ENCODE measurements at places on chromosomes 3 and 15. TPM values are rescaled to one million over a fixed set of nuclear protein-coding genes. Genes with fewer than 3 reads are reported as not detected.

- DNase-seq = peak; percentile 10
Measured at GRCh38 chr3:193593668-193594030, 641 bp downstream of the OPA1 start.

GRCh38 chr15:56524915-56525314 lies 60.0 kb upstream of the MNS1 start:
- no peak for DNase-seq

DNA sequence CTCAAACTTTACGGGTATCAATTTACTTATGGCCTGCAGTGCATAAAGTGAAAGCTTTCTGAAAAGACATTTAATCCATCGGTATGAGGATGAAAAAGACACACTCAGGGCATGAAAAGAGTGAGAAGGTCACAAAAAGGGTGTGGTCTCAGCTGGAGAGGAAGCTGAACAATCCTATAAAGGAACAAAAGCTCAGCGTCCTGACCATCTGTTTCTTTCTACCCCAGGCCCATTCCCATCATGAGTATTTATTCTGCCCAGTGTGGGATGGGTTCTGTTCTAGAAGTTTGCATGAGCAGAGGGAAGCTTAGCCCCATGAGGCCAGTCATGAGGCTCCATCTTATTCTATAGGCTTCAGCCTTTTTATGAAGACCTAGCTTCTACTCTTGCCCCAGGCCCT lies 144.6 kb downstream of the LPP start:
- DNase-seq = no peak

DNA sequence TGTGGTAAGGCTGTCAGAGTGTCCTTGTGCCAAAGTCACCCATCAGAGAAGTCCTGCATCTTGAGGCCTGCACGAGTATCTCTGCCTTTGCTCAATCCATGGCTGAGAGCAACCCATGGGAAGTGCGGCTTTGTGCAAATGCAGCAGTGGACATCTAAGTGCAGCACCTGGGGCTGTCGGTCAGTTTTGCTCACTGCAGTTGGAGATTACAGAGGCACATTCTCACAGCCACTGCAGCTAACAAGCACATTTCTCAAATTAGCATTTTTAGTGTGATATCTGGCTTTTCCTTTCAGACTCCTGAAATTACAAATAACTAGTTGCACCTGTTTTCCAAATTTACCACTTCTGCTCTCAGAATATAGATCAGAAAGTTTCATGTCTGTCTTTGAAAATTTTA lies 81.5 kb upstream of the DAZL start:
- no peak for DNase-seq

DNA sequence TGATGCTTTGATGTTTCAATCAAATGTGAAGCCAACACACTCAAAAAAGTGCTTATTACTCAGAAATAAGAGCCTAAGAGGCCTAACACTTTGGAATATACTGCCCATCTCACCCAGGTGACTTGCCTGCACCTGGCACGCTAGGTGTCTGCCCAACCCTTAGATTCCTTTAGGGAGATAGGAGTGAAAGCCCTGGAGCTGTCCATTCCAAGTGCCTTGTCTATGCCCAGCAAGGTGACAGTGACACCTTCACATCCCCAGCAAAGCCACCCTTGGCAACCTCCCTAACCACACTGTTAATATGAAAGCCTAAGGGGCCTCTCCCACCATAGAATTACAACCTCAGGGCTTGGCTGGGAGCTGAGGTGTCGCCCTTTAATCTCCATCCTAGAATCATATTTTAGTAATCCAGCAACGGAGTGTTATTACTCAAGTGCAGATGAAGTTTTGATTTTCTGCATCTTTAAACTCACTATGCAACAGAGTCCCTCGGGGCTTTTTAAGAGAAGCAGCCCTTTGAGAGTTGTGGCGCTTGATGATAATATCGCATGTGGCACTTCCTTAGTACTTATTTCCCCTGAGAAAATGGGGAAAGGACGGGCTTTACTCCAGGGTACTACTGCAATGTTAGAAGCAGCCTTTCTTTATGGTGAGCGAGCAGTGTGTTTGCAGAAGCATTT lies 24.8 kb downstream of the ATP10A start:
- DNase-seq = no peak

GRCh38 chr15:90880381-90881145 lies 3.7 kb upstream of the FES start:
- DNase-seq = no peak

- no peak for DNase-seq
Measured at GRCh38 chr3:152586974-152587373, 248.0 kb upstream of the P2RY1 start.

GRCh38 chr15:38651328-38652038 lies 86.9 kb upstream of the RASGRP1 start:
- no peak for DNase-seq

- peak; percentile 55 for DNase-seq
Measured at GRCh38 chr3:45688194-45688881, 858 bp upstream of the SACM1L start.

DNA sequence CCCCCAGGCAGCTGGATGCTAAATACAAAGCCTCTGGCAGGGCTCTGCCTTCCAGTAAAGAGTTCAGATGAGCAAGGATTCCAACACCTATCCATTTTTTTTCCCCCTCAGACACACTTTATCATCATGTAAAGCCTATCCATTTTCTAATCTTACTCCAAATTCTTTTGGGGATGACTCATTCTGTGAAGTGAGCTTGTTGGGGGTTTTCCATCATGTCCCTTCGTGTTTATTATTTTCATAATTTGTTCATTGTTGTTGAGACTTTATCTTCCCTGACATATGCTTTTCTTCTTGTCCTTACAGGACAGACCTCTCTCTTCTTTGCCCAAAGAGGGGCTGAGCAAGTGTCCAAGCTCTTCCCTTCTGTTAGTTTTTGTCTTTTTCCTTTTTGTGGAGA lies 34.7 kb upstream of the SH3BP5 start:
- no peak for DNase-seq

DNA sequence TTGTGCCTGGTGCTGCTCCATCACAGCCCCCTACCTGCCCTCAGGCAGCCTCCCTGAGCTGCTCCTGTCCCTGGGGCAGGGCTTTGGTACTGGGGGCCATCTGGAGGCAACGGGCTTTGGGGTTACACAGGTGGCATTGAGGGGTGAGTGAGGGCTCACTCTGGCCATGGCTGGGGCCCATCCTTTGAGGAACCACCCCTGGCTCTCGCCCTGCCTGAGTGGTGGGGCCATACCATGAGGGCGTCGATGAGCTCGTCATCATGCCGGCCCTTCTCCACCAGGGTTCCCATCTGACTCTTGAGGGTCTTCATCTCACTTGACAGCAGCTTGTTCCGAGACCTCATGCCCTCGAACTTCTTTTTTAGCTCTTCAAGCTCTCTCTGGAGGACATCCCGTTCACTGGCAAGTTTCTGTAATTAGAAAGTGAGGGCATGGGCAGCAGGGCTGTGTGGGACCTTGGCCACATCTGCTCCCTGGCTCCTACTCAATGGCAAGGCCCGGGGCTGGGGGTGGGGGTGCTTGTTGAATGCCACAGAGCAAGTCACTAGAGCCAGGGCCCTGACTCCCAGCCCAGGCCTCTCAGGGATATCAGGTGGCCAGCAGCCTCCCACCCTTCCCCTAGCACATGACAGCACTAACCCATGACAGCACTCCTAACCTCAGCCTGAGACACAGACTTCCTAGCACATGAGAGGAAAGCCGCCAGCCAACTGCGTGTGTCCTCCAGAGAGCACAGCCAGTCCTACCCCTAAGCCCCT lies 33.5 kb downstream of the CCDC13 start:
- DNase-seq = no peak

GRCh38 chr3:95002438-95003046 lies 939.7 kb downstream of the NSUN3 start:
- no peak for DNase-seq

- DNase-seq = no peak
Measured at GRCh38 chr3:142990721-142991120, 10.6 kb upstream of the U2SURP start.

The PLCB2 gene
- total RNA-seq = 4.4 TPM

The UROC1 gene
- 0.27 TPM for total RNA-seq

The HYKK gene
- 1.00 TPM for total RNA-seq

The PRRT3 gene
- 5.5 TPM for total RNA-seq

The CIB2 gene
- 18.0 TPM for total RNA-seq

The TMCC1 gene
- 68.0 TPM for total RNA-seq

The KBTBD12 gene
- total RNA-seq = 1.5 TPM

The TFG gene
- 69.4 TPM for total RNA-seq

The PIERCE2 gene
- total RNA-seq = 2.5 TPM

The GLDN gene
- 1.2 TPM for total RNA-seq

The ACKR2 gene
- not detected for total RNA-seq

The LMLN gene
- 15.3 TPM for total RNA-seq
